IMR-90 (cell line): ENCODE measurements at places on chromosomes 1 and 21. TPM values are rescaled to one million over a fixed set of nuclear protein-coding genes. Genes with fewer than 3 reads are reported as not detected.
A peak's percentile ranks its signal among the peaks of the same experiment; 100 is the strongest.

GRCh38 chr1:94716965-94717364 lies 103.2 kb upstream of the SLC44A3 start:
- DNase-seq, result no peak

GRCh38 chr1:167994560-167994959 lies 57.7 kb upstream of the MPC2 start:
- no peak for DNase-seq

DNA sequence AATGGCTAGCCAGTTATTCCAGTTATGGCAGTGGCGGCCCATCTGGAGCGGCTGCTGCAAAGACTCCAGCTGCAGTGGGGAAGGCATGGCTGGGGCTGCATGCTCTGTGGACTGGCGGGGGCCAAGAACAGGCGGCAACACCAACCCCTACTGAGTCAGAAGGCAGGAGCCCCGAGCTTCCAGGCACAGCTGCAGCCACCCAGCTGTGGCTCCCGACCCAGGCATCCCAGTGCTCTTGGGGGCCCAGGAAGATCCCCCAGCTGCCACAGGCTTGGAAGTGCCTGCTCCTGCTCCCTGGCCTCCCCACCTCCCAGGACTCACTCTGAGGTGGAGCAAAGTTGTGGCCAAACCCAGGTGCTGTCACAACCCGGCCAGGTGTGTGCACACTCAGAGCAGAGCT lies 317.0 kb upstream of the RRP15 start:
- DNase-seq, result no peak

DNA sequence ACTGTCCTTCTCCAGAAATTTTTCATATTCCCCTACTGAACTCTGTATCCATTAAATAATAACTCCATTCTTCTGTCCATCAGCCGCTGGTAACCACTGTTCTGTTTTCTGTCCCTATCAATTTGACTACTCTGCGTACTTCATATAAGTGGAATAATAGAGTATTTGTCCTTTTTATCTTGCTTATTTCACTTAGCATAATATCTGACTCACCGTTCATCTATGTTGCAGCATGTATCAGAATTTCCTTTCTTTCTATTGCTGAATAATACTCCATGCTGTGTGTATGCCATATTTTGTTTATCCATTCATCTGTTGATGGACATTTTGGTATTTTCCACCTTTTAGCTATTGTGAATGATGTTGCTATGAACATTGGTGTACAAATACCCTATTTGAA lies 71.9 kb downstream of the CEP350 start:
- peak; percentile 45 for DNase-seq

DNA sequence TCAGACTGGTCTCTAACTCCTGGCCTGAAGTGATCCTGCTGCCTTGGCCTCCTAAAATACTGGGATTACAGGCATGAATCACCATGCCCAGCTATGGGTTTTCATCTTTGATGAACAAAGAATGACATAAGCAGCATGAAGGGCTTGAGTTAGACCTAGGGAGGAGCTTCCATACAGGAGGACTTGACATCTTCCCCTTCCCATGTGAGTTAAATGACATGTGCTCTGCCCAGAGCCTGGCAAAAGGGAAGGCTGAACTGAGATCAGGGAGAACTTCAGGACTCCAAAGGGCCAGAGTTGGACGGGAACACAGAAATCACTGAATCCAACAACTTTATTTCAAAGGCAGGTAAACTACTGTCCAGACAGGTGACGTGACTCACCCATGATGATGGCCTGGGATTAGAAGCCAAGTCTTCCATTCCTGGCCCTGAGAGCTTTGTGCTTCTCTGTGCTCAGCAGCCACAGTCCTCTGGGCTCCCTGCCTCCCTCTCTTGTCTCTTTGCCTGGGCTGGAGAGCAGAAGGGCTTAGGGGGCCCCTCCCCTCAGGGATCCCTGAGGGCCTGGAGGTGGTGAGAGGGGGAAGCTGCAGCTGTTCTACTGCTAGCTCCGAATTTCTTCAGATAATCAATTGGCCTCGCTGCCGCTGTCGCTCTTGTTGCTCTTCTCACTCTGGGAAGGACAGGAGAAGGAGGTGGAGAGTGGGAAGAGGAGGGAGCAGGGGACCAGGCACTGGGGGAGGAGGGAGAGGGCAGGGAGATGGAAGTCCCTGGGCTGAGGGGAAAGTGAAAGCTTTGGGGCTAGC lies 7.6 kb downstream of the NHLH1 start:
- DNase-seq, result no peak

DNA sequence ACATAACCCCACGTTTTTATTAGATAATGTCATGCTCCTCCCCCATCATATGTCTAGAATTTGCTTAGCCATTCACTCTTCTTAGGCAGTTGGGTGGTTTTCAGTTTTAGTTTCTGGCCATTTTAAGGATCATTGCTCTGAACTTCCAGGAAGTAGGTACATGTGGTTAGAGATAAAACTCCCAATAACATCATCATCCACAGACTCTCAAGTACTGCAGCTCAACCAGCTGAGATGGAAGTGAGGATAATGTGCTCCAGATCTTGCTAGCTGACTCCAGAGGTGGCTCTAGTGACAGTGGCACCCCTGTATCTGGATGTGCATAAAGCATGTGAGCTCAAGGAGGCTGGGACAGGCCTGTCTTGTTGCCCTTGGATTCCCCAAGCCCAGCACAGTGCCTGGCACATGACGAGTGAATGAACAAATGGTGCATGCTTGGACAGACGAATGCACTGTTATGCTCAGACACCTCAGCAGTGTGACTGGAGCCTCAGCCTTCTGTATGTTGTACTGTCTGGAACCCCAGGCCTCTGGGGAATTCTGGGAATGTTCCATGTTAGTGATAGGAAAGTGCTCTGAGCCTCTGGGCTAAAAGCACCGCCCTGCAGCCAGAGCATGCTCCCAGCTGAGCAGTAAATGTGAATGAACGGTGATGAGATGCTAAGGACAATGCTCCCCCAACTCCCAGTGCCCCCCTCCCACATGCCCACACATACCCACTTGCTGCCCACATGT lies 16.4 kb upstream of the KCNN3 start:
- no peak for DNase-seq

DNA sequence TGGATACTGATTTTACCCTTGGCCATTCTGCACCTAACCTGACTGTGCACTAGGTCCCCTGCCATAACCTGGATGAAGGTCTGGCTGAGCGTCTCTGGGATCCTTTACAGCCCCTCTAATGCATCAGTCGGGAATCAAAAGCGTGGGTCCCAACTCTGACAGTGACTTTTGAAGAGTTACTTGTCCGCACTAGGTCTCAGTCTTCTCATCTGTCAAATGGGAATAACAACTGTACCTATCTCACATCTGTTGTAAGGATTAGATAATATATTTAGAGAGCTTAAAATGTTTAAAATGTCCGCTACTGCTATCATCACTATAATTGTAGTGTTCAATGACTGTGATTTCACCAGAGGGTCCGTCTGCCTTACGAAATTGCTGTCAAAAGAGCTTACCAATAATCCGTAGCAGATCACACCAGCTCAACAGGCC lies 746 bp downstream of the TADA1 start:
- DNase-seq, result no peak

DNA sequence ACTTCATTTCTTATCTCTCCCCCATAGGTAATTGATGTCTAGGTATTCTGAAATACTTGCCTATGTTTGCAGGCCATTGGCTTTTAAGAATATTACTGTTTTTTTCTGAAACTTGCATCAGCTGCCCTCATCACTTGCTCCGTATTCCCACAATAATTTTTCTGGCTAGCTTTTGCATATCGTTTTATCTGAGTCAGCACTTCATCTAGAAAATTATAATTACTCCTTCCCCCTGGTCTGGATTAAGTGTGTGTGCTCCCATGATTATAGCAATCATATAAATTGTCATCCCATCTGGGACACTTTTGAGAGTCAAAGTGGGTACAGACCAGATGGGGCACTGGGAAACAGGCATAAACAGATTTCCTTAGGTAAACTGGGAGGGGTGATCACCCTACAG lies 583.2 kb upstream of the B3GALT2 start:
- DNase-seq, result no peak

DNA sequence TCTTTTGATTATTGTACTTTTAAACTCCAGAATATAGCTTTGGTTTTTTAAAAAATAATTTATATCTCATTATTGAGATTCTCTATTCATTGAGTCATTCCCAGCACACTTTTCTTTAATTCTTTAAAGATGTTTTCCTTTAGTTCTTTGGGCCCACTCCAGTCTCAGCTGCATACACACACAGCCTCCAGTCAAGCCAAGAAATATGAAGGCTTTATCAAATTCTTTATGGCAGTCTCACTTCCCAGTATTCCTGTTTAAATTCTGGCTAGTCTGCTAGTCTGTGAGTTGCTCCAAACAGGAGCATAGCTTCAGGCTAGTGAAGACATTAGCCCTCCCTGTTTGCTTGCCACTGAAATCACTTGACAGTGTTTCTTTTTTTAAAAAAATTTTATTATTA lies 61.2 kb downstream of the CRP start:
- no peak for DNase-seq

DNA sequence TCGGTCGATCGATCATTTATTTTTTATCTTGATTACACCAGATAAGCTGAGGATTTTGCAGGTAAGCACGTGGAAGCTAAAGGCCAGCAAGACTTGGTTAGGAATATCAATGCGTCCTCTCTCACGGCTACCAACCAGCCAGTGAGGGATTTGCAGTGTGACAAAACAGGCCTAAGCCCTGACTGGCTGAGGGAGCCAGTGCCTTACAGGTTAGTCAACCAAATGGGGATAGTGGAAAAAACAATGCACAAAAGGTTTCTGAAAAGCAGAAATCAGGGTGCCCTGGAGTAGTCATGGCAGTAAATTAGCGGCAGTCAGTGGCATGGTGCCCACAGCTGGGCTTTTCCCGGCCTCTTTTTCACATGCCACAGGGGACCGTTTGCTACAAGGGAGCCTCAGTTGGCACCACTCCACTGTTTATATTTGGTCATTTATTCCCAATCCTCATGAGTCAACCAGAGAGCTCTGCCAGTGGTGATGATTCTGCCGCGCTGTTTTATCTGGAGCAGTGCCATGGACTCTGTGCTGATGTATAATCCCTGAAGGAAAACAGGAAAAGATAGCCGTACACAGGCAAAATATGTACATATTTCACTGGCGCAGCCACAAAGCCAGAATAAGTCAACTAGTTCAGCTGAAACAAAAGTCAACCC lies 167.6 kb downstream of the RHOU start:
- DNase-seq, result peak; percentile 99

The RAB3B gene
- 78.5 and 91.9 TPM in 2 replicates for total RNA-seq

The SPOCD1 gene
- total RNA-seq, result 42.2 and 59.7 TPM in 2 replicates

The SLC35F3 gene
- total RNA-seq, result under 0.01 TPM in 2 replicates
